ENCODE measurements at places on chromosomes 6 and 20. TPM values are rescaled to one million over a fixed set of nuclear protein-coding genes. Genes with fewer than 3 reads are reported as not detected.

DNA sequence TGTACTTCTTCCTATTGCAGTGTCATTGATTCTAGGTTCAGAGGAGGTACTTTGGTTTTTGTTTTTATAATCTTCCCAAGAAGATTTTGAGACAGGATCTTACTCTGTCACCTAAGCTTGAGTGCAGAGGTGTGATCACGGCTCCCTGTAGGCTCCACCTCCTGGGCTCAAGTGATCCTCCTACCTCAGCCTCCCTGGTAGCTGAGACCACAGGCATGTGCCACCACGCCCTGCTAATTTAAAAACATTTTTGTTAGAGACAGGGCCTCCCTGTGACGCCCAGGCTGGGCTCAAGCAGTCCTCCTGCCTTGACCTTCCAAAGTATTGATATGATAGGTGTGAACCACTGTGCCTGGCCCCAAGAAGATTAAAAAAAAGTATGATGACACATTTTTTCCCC lies 3.4 kb upstream of the SLC17A5 start:
- no peak for DNase-seq
- peaks cover 12% of the 10 kb centered on the region for H3K4me1 ChIP-seq
- H3K27ac ChIP-seq, result no peak overlapping the region
- H3K36me3 ChIP-seq, result no peaks in the 10 kb centered on the region
- no peak overlapping the region for H3K4me3 ChIP-seq

DNA sequence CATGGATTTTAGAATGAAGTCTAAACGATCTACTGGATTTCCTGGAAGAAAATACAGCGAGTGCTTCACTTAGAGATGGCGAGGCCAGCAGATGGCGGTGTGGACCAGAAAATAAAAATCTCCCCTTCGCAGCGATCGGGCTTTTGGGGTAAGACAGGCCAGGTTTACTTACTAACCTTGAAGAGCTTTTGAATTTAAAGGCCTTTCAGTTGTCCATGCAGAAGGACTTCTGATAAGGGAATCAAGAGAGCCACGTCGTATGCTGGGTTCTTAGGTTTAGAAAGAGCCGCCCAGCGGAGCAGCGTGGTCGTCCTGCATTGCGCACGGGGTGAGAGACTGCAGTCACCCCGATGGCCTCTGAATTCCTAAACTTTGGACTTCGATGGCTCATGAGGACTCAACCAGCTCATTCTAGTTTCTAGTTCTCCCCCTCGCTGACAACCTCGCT lies 125.2 kb upstream of the RALGAPA2 start:
- H3K27ac ChIP-seq, result no peak overlapping the region
- no peaks in the 10 kb centered on the region for H3K27me3 ChIP-seq
- no peak overlapping the region for H3K4me3 ChIP-seq
- H3K36me3 ChIP-seq, result no peaks in the 10 kb centered on the region
- DNase-seq, result peak; percentile 59

- H3K4me3 ChIP-seq, result no peak overlapping the region
- no peaks in the 10 kb centered on the region for H3K36me3 ChIP-seq
- no peak overlapping the region for H3K27ac ChIP-seq
- DNase-seq, result peak; percentile 26
- no peaks in the 10 kb centered on the region for H3K27me3 ChIP-seq
- no peaks in the 10 kb centered on the region for H3K4me1 ChIP-seq
Observed at GRCh38 chr20:44056010-44056698, 130.8 kb downstream of the JPH2 start.

DNA sequence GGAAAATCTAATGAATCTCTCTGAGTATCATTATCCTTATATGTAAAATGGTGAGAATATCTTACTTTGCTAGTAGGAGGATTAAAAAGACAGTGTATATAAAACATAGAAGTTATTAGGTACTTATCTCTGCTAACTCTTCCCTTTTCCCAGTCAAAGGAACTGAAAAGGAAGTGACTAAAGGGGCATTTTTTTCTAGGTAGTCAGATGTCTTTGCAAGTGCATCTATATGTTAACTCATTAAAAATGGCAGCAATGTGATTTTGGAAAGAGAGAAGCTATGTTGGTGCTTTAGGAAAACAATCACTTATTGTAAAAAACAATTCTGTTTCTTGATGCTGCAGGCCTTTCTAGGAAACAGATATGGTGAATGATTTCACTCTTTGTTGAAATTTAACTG lies 180.9 kb downstream of the SAMD5 start:
- no peak overlapping the region for H3K4me3 ChIP-seq
- DNase-seq, result peak; percentile 31
- H3K27me3 ChIP-seq, result no peaks in the 10 kb centered on the region
- H3K36me3 ChIP-seq, result no peaks in the 10 kb centered on the region

DNA sequence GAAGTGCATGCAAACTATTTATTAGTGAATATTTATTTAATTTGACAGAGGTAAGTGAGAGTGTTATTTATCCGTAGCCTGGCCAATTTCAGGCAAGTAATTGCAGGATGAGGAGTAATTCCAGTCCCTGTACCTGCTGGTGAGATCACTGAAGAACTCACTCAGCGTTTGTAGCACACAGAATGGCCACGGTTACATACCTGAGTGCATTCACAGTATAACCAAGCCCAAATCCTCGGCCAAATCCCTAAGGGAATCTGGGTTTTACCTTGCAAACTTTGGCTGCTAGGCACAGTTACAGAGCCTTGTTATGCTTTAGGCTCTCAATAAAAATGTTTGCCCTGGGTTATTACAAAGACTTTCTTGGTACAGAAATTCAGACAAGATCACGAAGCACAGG lies 93.3 kb downstream of the KCNQ5 start:
- no peaks in the 10 kb centered on the region for H3K36me3 ChIP-seq
- no peaks in the 10 kb centered on the region for H3K4me1 ChIP-seq
- DNase-seq, result no peak
- no peak overlapping the region for H3K27ac ChIP-seq
- no peak overlapping the region for H3K4me3 ChIP-seq

The PI16 gene
- 0.41 TPM for polyA plus RNA-seq

The RFX6 gene
- polyA plus RNA-seq, result not detected

The BPI gene
- not detected for polyA plus RNA-seq

The TRIM31 gene
- polyA plus RNA-seq, result not detected
